NCI-H446 treated with DMSO at 0.1 percent for 48 hours (cell line): ENCODE measurements at places on chromosomes 5 and 9.

- DNase-seq, result no peak
These were observed 27.3 kb downstream of the LURAP1L start for GRCh38 chr9:12802093-12802492.

DNA sequence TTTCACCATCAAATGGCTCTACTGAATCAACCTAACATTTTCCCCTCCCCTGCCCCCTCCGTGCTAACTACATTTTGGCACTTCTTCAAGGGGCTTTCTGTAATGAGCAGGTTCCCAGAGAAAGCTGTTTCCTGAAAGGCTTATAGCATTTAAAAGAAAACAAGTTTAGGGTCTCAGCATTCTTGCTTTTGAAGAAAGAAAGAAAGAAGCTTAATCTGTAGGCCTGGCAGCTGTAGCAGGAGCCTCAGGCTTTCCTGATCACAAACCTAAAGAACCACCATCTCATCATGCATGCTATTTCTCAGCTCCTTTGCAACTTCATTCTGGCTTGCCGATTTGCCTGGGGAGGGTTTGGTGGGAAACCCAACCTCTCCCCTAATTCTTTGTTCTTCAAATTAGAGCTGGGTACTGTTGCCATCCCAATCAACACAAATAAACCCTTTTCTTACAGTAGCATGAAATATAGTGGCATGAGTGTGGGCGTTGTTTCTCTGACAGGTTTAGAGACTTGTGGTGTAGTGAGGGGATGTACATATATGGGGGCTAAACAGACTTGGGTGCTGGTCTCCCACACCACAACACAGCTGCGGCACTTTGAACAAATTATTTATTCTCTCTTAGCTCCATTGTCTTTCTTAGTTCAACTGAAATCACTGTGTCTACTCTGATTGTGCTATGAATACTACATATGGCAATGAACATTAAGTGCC is 160.5 kb upstream of the TNC start:
- no peak for DNase-seq

DNA sequence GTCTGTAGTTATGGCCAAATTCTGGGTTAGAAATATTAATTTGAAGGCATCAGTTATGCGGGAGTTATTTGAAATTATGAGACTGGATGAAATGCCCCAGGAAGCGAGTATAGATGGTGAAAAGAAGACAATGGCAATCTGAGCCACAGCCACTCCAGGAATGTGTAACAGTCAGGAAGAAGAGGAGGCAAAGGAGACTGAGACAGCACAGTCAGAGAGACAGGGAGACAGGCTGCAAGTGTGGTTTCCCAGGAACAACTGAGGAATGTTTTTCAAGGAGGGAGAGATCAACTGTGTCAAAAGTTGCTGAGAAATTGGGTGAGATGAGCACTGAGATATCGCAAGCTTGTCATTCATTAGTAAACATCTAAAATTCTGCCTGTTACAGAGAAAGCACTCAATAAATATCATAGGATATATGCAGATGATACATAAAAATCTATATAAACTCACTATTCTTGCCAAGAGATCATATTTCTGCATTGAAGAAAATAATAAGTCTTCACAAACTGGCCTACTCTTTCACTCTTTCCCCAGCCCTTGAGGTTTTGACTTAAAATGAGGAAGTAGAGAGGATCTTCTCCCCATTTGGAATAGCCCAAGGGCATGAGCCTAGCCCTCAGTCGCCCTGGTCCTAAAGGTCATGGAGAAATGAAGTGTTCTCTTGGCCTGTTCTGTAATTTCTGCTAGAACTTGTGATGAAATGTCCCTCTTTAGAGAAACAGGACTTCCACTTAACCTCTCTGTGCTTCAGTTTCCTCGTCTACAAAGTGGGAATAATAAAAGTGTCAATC is 48.5 kb upstream of the RLN1 start:
- no peak for DNase-seq

DNA sequence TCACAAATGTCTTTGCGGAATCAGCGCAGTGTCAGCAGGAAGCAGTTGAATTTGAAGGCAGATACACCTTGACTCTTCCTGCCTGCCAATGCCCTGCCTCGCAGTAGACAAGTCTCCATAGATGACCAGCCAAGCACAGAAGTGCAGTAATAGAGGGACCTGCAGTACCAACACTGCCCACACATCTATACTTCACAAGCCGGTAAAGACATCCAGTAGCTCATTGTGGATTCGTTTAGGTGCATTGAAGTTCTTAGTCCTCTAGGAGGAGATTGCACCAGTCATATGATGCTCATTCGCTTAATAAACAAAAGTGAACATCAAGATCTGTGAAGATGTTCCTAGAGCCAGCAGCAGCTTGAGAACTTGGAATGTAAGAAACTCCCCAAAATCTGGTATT is 7.1 kb upstream of the IFNA2 start:
- no peak for DNase-seq
